ENCODE measurements at places on chromosomes 6 and 20.

GRCh38 chr20:44988631-44989171, 22.4 kb downstream of the STK4 start:
- DNase-seq, result no peak

DNA sequence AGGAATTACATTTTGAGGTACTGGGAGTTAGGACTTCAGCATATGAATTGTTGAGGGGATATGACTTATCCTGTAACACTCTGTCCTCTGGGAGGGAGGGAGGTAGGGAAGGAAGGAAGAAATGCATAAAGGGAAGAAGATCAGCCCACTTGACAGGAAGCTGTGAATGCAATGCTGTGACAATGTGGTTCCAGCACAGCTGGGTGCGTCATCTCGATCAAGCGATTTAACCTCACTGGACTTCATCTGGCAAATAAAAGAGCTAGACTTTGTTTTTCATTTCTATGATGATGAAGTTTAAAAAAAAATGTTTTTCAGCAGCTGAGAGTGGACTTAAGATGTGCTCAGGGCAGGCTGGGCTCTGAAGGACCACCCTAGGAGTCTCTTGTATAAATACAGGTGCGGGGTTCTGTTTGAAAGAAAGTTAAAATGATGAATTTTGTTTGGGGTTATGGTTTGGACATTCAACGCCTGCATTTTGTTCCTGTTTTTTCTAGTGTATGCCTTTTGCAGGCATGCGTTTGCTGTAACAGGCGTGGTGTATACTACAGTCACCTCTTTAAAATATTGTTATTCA, 178.1 kb downstream of the RIMS1 start:
- no peak for DNase-seq

DNA sequence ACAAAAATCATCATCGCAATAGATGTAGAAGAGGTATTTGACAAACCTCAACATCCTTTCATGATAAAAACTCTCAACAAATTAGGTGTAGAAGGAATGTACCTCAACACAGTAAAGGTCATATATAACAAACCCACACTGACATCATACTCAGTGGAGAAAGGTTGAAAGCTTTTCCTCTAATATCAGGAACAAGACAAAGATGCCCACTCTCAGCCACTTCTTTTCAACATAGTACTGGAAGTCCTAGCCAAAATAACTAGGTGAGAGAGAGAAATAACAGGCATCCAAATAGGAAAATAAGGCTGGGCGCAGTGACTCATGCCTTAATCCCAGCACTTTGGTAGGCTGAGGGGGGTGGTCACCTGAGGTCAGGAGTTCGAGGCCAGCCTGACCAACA, 95.8 kb downstream of the ZDHHC14 start:
- DNase-seq, result no peak

GRCh38 chr6:132400555-132400882, 756 bp downstream of the MOXD1 start:
- no peak for DNase-seq

GRCh38 chr6:34022250-34022872, 123.5 kb downstream of the GRM4 start:
- no peak for DNase-seq

DNA sequence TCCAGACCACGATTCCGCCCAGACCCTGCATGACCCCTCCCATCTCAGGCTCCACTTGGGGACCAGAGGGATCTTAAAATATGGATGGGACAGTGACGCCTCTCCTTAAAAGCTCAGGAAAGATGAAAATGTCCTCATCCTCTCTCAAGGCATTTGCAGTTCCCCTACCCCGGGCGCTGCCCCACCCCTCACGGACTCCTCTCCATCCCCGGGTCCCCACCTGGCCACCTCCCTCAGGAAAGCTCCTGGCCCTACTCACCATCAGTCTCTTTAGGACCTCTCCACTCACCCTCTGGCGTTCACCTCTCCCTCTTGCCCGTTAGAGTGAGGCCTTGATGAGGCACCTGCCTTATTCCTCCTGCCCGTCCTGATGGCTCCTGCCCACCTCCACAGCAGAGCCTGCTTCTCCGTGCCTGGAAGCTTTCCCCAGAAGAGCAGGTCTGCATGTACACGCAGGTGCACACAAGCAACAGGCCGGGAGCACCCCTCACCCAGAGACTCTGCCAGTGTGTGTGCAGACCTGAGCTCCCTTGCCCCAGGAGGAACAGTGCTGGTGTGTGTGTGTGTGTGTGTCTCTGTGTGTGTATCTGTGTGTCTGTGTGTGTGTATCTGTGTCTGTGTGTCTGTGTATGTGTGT, 105.6 kb upstream of the NXT1 start:
- no peak for DNase-seq

DNA sequence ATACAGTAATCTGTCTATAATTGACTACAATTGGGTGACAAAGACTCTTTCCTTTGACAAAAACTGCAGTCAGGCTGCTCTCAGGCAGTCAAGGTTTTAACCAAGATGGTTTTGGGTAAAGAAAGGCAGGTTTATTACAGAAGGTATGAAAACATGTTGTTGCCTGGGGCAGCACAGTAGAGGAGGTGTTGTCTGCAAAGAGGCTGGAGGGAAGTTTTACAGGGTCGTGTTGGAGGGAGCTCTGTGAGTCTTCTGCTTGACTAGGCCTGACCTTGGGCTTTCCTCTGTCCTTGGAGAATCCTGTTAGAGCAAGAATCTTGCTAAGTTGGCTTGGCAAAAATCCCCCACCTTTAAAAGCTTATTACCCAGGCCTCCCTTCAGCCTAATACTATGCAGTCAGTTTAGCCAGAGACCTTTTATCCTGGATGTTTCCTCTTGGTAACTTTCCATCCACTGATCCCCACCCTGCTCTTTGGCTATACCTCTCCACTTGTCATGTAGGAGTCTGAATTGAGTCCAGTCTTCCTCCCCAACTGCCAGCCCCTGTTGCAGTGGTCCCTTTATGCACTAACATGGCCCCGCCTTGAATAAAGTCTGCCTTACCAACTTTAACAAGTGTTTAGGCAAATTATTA, 143.0 kb upstream of the SLC22A16 start:
- no peak for DNase-seq

DNA sequence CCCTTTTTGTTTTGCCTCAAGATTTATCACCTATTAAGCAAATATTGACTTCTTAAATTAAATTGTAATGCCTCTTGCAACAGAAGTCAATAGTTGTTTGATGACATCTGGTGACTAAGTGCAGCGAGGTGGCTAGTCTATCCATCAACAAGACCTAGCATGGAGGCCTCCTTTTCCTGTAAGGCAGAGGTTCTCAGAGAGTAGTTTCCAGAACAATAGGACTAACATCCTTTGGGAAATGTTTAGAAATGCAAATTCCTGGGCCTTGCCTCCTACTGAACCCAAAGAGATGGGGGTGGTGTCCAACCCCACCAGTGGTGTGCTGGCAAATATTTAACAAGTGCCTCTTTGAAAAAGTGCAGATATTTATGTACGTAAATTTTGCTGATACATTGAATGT, 143.7 kb downstream of the SCP2D1 start:
- DNase-seq, result no peak

DNA sequence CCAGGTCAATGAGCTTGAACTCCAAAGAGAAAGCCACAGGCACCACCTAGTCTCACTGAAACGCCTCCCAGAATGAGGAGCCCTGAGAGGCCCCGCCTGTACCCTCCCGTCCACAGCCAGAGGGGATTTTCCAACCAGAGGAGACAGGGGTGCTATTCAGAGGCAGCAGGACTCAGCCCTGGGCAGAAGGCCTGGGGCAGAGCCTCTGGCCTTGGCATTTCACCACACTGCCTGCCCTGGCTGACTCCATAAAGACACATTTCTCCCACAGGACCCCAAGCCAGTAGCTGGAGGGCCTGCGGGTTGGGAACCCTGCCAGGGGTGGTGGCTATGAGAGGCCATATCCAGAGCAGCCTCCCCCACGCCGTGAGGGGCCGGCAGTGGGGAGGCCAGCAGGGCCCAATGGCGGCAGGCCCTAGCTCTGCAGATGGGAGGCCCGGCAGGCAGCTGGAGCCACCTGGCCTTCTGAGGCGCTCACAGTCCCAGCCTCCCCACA, 159.3 kb downstream of the PREX1 start:
- peak; percentile 90 for DNase-seq

- no peak for DNase-seq
Observed at GRCh38 chr20:44587035-44587980, 4.9 kb downstream of the PKIG start.

DNA sequence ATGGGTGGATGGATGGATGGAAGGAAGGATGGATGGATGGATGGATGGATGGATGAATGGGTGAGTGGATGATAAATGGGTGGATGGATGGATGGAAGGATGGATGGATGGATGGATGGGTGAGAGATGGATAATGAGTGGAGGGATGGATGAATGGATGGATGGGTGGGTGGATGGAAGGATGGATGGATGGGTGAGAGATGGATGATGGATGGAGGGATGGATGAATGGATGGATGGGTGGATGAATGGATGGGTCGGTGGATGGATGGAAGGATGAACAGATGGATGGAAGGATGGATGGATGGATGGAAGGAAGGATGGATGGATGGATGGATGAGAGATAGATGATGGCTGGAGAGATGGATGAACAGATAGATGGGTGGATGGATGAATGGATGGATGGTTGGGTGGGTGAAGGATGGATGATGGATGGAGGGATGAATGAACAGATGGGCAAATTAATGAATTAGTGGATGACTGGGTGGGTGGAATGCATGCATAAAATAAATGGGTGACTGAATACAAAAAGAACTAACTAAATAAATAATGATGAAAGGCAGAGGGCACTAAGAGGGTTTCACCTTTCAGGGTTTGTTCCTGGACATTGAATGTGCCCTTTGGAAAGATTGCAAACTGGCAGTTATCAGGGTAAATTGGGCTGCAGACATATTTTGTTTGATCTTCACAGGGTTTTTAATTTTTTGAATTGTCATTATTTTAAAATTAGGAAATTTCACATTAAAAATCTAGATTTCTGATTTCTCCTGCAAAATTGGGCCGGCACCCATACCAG, 50.9 kb upstream of the PTPN1 start:
- no peak for DNase-seq

Data from RPMI8226 (cell line).